Stimulated activated CD4-positive, alpha-beta T cell treated with anti-CD3 and anti-CD28 coated beads, Interleukin-4, amount 100 ng/mL, for 4 hours (primary cell): ENCODE measurements at places on chromosomes 12 and 14.

DNA sequence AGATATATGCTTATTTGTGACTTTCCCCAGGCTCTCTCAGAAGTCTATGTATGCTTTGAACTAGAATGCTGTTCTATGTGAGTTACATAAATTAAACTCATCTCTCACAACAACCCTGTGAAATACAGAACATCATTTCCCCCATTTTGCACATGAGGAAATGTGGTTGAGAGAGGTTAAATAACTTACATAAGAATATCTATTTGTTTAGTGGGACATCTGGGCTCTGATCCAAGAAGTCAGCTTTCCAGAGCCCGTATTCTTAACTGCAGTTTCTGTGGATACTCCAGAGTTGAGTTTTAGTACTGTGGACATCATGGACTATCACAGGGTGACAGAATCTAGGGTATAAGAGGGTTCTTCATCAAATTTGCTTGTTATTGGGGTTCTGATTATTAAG is 242.5 kb upstream of the ARHGAP5 start:
- no peak for DNase-seq

DNA sequence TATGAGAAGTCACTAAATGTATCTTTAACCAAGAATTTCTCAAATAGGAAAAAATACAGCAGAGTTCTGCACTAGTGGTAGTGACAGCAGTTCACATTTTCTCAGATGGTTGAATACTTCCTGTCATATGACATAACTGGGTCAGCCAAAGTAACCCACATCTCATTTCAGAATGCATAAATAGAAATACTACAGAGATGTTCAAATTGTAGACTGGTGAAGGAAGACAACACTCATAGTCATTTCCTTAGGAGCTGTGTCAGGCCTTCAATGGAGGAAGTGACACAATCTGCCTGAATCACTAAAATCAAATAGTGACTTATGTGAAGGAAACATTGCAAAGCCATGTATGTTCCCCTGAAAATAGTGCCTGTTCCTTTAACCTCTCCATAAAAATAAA is 32.4 kb downstream of the FERMT2 start:
- DNase-seq = peak; percentile 29

GRCh38 chr12:128305336-128305892 is 38.4 kb downstream of the TMEM132C start:
- DNase-seq = no peak

- DNase-seq = no peak
Measured at GRCh38 chr12:3333991-3334391, 157.0 kb upstream of the PRMT8 start.

DNA sequence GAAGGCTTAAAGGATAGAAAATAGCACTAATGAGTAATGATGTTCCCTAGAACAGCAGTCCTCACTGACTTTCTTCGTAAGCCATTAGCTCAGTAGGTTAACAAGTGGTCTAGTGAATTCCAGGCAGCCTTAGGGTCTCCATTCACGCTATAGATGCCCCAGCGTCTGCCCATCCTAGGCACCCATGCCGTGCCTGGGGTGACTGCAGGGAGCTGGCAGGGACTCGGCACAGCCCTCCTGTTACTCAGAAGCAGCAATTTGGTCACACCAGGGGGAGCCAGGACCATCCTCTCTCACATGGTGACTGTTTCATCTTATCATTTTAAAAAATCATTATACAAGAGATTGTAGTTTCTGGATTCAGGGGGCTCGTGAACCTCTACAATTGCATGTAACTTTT is 66.0 kb upstream of the TRAF3 start:
- DNase-seq = no peak

- no peak for DNase-seq
Measured at GRCh38 chr12:57617942-57618341, 6.7 kb downstream of the ARHGEF25 start.

GRCh38 chr12:113456761-113457160 is 14.9 kb downstream of the LHX5 start:
- DNase-seq = no peak

DNA sequence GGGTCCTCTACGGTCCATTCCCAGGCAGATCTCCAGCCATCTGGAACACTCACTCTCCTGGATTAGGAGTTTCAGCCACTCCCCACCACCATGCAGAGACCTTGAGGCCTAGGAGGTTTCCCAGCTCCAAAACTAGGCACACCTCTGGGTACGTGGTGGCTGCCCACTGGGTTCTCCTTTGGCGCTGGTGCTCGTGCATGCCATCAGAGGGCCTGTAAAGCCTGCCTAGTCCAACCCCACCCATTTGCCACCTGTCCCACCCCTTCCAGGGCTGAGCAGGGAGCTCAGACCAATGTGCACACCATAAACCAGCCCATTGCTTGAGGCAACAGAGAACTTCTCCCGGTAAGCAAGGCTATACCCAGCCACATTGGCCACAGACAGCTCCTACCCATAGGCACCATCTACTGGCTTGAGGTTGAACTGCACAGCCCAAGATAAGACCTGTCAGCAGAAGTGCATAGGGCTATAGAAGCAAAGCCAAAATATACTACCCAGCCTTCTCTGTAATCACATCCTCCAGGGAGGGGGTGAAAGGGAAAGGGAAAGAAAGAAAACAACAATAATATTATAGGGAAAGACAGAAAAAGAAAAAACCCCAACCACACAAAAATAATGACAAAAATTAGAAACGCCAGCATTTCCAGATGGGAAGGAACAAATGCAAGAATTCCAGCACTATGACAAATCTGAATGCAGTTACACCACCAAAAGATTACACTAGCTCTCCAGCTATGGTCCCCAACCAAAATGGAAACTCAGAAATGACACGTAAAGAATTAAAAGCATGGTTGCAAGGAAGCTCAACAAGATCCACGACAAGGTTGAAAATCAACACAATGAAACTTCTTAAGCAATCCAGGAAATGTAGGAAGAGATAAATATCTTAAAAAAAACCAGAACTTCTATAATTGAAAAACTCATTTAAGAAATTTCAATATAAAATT is 111.9 kb upstream of the CCDC175 start:
- DNase-seq = no peak

DNA sequence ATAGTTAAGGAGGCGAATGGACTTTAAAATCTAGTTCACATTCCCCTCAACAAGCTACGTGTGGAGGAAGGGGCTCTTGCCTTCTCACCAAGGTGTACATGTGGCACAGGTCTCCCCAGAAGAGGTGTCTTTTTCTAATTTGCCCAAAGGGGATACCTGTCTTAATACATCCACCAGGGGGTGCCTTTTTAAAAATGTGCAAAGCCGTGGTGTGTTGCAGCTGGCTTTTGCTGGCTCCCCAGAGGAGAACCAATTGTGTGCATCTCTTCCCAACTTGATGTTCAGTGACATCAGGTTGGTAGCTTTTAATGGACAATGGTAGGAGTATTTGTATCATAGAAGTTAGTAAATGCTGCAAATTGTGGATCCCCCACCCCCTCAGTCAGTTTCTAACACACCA is 33.8 kb downstream of the CREBL2 start:
- DNase-seq = peak; percentile 33

DNA sequence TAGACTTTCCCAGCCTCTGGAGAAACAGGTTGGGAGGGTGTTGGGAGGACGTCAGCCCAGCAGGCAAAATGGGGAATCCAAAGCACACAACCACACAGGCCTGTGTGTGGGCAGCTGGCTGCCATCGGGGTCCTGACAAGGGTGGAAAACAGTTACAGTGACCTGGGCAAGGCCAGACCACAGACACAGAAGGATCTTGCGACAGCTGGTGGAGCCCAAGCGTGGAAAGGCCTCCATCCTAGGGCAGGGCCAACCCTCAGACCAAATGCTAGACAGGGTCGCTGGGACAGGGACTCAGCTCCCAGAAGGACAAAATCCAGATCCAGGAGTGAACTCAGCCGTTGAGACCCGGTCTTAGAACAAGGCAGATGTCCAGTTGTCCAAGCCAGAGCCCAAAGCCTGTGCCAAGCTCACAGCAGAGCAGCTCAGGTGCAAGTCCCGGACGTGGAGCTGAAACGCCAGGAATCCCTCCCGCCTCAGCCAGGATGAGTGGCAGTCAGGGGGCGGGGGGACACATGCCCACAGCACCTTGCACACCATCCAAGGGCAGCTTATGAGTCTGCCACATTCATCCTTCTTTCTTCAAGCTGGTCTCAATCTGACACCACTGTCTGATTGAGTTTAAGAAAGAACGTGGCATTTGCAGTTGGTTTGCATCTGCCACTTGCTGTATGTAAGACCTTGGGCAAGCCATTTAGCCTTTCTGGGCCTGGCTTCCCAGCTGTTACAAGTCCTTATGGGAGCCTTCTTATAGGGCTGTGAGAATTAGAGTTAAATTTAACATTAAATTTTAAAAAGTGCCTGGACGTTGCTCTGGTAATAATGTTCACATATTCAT is 37.6 kb downstream of the DEGS2 start:
- no peak for DNase-seq

- DNase-seq = no peak
Measured at GRCh38 chr14:63468294-63468693, 74.9 kb downstream of the PPP2R5E start.

DNA sequence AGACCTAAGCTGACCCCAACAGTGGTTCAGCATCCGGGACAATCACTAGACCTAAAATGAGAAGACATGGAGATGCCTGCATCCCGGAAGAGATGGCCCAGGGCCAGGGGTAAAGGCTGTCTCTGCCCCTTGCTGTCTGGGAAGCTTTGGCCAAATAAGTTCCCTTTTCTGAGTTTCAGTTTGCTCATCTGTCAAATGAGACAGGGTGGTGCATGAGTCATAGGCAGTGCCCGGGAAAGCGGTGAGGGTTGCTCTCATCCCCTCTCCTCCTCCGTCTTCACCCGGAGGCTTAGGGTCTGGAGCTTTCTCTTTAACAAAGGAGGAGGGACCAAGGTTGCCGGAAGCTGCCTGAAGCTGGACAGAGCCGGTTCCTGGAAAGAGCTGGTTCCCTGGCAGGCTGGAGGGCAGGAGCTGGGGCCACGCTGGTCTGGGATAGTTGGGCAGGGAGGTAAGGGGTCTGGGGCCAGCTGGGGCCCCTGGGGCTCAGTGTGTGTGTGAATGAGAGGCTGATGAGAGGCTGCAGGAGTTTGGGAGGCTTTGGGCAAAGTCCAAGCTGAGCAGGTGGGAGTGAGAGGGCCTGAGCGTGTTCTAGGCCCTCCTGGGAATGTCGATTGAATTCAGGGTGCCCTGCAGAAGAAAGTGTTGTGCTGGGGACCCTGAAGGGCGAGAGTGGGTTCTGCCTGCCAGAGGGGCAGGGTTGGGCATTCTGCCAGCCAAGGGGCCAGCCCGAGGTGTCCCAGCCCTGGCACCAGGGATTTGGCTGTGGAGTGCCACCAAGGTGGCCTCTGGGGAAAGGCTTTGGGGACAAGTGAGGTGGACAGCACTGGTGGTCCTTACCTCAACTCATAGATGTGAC is at the start of gene SDSL:
TSS of gene SDSL (plus strand) at position 351 of the 856 bp plus-strand sequence. CDS start 5,603 bp downstream, outside the sequence.
- no peak for DNase-seq

DNA sequence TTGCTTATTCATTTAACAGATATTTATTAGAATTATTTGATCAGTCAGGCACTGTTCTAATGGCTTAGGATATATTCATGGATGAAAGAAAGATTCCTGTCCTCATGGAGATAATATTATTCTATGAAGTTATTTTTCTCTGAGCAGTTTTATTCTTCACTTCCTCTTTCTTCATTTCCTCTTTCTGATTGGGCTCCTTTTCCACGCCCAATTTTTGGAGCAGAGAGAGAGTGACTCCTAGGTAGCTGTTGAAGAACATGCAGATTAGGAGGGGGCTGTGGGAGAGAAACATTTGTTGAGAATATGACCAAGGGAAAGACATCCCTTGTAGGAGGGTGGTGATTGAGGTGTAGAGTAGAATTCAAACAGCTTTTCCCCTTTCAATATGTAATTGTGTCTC is 6.0 kb upstream of the YARS2 start:
- no peak for DNase-seq

DNA sequence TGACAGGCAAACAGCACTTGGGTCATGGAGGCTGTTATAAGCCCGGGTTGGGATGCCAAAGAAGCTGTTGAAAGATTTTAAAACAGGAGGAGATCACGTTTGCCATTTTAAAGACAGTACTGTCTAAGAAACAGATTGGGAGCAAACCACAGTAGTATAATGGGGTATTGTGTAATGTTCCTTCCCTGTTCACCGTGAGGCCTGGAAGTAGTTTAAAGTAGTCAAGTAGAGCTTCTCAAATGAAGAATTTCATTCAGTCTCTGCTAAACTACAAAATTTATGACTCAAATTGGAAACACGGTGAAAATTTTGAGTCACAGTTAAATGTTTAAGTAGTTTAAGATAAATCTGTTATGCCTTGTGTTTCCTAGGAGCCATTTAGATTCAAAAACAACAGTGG is 35.8 kb downstream of the ATP2A2 start:
- DNase-seq = no peak

DNA sequence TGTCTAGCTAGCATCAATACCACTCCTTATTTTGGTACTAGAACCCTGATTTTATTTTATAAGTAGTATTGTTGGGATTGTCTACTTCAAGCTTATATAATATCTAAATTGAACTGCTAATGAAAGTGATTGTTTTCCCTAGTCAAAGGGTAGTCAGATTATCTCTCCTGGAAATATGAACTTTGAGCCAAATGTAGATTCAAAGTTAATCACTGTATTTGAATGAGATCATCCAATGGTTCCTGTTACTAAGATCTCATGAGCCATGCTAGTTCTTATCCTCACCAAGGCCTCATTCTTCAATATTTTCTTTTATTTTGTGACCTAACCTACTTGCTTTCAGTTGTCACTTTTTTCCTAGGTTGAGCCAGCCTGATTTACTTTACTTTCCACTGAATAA is 276.7 kb downstream of the RASSF9 start:
- no peak for DNase-seq

DNA sequence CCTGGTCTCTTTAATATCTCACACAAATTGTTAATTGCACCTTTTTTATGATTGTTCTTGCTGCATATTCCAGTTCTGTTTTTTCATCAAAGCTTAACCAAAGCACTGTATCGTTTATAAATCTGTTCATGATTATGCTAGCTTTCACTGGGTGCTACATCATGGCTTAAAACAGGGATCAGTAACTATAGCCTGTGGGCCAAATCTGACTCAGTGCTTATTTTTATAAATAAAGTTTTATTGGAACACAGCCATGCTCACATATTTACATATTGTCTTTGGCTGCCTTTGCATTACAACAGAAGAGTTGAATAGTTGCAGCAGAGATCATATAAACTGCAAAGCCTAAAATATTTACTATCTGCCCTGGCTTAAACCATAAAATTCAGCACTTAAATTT is 183.4 kb upstream of the NRXN3 start:
- DNase-seq = no peak

DNA sequence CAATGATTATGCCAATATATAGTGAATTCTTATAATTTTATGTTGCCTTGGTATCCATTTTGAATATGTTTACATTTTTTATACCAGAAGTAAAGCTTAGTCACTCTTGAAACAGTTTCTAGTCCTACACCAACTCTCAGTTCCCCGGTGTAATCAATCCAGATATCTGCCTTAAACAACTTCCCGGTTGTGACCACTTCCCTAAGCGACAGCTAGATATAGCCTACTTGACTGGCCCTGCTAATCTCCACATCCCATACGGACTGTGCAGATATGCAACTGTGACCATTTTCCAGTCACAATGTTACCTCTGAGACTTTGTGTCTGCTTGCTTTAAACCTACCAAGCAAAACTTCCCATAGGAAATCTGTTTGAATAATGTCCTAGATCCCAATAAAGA is 1551.5 kb upstream of the SEL1L start:
- DNase-seq = no peak

- no peak for DNase-seq
Measured at GRCh38 chr14:65461730-65462129, 49.2 kb downstream of the FUT8 start.
